ENCODE measurements at places on chromosomes 2 and 18. TPM values are rescaled to one million over a fixed set of nuclear protein-coding genes. Genes with fewer than 3 reads are reported as not detected.
A peak's percentile ranks its signal among the peaks of the same experiment; 100 is the strongest.

- peak; percentile 5 for DNase-seq
Observed at GRCh38 chr2:235757640-235758039, 263.8 kb downstream of the AGAP1 start.

DNA sequence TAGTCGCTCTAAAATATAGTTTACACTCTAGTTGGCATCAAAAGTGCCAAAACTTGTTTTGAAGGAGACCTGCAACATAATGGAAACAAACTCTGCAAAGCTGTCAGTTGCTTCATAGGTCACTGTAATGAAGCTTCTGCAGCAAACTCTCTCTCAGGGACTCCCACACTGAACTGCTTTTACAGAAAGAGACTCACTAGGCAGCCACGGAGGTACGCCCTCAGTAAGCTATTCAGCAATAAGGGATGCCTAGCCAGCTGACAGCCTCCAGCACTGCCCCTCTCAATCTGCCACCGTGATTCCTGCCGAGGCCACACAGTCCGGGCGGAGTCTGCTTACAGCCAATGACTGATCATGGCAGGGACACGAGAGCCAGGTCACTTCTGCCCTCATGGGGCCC is 51.1 kb downstream of the COLEC12 start:
- DNase-seq, result no peak

Gene RAPGEF4
- 198 TPM for total RNA-seq

GRCh38 chr2:128835342-128835855 is 516.7 kb upstream of the HS6ST1 start:
- DNase-seq, result no peak

- DNase-seq, result no peak
Observed at GRCh38 chr2:64937687-64938491, 51.3 kb upstream of the SLC1A4 start.

DNA sequence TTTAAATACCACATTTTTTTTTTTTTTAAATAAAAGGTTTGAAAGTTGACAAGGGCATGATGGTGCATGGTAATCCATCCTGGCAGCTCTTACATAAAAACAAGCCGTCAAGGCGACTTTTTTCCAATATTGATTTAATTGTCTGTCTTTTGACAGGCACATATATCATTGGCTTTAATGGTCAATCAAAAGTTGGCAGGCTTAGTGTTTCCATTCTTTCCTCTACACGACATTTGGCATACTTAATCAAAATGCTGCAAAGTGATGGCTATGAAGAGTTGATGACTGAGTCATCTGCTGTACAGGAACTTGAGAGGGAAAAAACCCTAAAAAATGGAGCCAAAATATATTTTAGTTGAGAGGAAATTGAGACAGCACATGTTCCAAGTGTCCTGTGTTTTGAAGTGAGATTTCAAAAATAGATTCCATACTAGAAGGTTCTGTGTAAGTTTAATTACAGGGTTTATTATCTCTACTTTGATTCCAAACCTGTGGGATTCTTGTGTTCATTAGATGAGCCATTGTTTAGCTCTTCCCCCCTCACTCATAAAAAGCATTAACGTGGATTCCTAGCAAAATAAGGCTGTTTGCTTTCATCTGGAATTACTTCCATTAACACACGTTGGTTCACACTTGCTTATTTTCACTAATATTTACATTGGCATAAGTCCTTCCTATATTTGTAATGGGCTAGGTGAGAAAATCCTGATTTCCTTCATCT is 3.2 kb downstream of the TSHZ1 start:
- DNase-seq, result no peak

- no peak for DNase-seq
Observed at GRCh38 chr2:148982282-148982681, 56.2 kb upstream of the LYPD6B start.

- DNase-seq, result no peak
Observed at GRCh38 chr18:6610466-6610865, 119.0 kb upstream of the ARHGAP28 start.

GRCh38 chr18:3593381-3593903 is 143.5 kb downstream of the TGIF1 start:
- peak; percentile 62 for DNase-seq

Gene EPAS1
- total RNA-seq, result 122 TPM

Gene CLEC4F
- total RNA-seq, result 0.31 TPM

Gene CEP76
- total RNA-seq, result 10.5 TPM

Gene SLC4A3
- 41.1 TPM for total RNA-seq

GRCh38 chr2:203586696-203587095 is 51.6 kb upstream of the RAPH1 start:
- no peak for DNase-seq

Gene ANTXR1
- 46.3 TPM for total RNA-seq

- no peak for DNase-seq
Observed at GRCh38 chr2:225400546-225401400, 1.3 kb downstream of the NYAP2 start.

- peak; percentile 65 for DNase-seq
Observed at GRCh38 chr18:55096263-55096951, 137.1 kb upstream of the CCDC68 start.

GRCh38 chr18:74819433-74820059 is 221.9 kb downstream of the ZNF407 start:
- DNase-seq, result no peak

GRCh38 chr18:36889321-36889720 is 60.4 kb downstream of the KIAA1328 start:
- DNase-seq, result no peak

DNA sequence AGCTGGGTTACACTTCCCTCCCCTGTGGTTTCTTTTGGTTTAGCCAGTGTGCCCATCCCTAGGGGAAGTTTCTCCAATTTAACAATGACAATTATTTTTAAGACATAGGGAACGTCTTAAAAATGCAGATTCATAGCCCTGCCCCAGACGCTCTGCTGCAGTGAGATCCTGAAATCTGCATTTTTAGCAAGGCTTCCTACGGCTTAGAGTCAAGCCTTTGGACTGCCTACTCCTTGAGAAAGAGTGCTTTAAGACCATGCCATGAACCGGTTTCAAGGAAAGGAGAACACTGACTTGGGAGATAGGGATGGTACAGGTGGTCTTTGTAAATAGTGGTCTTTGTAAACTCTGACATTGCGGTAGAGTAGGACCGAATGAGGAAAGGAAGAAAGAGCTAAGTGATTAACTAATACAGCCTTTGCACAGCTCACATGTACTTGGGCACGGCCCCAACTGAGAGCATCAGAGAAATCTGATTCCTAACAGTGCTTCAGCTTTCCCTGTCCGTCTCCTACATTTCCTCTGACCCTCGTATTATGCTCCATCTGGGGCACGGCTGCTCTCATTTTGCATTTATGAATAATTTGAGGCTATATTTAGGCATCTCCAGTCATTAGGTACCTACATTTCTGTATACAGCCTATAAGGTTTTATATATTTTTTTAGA is 217.6 kb upstream of the TANK start:
- DNase-seq, result no peak

GRCh38 chr2:55555977-55556376 is 36.5 kb downstream of the CFAP36 start:
- no peak for DNase-seq

DNA sequence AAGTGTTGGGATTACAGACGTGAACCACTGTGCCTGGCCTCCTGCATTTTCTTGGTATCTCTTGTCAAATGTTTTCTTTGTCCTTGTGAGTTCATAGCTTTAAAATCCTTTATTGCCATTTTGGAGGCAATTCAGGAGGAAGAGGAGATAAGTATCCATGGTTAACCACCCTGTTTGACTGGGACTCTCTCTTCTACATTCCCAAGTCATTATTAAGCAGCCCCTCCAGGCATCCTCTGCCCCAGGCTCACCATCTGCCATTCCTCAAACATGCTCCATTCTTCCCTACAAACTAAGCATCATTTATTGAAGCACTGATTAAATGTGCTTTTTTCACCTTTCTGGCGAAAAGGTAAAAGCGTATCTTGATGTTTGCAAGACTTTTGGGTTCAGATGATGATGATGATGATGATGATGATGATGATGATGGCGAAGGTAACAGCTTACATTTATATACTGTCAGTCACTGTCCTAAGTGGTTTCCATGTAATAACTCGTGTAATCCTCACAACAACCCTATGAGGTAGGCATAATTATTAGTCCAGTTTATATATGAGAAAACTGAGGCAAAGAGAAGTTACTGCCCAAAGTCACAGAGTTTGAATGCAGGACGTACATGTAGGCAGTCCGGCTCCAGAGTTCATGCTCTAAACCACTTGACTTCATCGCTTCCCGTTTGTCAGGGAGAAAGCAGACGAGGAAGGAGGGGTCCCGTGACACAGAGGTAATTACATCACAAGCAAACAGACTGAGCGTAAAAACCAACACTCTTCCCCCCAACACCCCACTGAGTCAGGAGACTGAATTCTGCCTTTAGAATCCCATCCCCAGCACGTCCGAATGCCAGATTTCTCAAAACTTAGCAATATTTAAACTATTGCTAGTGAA is 69.7 kb upstream of the ACKR3 start:
- DNase-seq, result no peak

- no peak for DNase-seq
Observed at GRCh38 chr2:46776687-46777327, 138.8 kb downstream of the MCFD2 start.

DNA sequence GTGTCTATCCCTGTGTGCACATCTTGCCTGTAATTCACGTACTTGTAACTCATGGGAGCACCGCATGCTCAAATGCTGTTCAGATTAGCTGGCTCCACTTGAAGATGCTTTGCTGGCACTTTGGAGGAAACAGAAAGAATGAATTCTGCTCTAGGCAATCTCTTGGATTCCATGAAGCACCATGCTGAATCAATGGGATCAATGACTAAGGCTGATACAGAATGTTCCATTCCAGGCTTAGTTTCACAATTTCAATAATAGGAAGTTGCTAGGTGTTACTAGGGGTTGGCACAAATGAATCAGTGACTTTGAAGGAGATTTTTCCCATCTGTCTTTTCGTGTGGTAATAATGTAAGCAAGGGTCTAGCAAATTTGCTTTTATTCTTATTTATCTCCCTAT is 328.8 kb downstream of the OSR1 start:
- DNase-seq, result no peak

- DNase-seq, result no peak
Observed at GRCh38 chr2:133573491-133574162, 5.4 kb upstream of the NCKAP5 start.

GRCh38 chr2:127985735-127986134 is 42.1 kb downstream of the SAP130 start:
- no peak for DNase-seq

Gene SULT1C2
- 1.1 TPM for total RNA-seq

DNA sequence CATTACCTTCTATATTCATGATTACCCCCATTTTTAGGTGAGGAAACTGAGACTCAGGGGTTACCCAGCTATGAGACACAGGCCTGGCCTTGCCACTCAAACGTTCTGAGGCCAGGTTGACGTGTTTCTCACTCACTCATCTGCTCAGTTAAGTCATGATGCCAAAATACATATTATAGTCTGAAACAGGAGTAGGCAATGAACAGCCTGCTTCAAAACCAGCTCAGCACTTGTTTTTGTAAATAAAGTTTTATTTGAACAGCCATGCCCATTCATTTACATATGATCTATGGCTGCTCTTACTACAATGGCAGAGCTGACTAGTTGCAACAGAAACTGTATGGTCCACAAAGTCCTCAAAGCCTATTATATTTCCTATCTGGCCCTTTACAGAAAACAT is 74.1 kb upstream of the SMAD2 start:
- DNase-seq, result no peak

GRCh38 chr2:85061896-85062295 is 71.3 kb upstream of the TCF7L1 start:
- no peak for DNase-seq

GRCh38 chr18:33034212-33034611 is 261.4 kb upstream of the KLHL14 start:
- no peak for DNase-seq

Gene CD8B2
- total RNA-seq, result 2.3 TPM

DNA sequence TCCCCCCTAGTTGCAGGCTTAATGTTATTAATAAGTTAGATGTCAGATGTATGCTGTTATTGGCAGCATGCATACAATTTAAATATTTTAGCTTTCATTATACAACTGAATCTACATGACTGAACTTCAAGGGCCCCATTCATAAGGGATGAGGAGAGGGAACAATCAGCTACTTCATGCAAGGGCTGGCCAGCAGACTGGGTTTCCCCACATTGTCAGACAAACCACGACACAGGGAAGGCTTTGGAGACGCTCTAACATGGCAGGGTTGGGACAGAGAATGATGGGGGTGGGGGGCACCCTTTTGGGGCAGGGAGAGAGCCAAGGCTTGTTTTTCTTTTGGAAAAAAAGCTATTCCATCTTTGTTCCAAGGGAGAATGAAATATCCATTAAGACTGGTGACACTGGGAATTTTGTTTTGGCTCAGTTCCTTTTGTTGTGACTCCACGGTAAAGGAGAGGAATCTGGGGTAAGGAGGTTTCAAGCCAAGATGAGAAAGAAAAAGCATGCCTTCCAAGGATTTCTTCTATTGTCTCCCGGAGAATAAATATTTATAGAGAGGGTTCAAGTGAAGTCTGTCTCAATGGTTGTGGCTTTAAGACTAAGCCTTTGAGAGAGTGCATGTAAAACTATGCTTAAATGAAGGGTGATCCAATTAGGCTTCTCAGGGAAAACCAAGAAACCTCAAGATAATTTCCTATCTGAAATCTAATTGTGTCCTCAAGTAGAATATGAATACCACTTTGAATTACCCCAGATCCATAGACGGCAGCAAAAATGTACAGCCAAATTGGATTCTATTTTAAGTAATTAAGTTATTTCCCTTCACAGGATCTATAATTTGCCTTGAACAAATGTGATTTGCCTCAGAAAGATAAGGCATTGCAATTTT is 5.4 kb downstream of the CXCR4 start:
- peak; percentile 63 for DNase-seq

Gene RIT2
- 12.3 TPM for total RNA-seq

DNA sequence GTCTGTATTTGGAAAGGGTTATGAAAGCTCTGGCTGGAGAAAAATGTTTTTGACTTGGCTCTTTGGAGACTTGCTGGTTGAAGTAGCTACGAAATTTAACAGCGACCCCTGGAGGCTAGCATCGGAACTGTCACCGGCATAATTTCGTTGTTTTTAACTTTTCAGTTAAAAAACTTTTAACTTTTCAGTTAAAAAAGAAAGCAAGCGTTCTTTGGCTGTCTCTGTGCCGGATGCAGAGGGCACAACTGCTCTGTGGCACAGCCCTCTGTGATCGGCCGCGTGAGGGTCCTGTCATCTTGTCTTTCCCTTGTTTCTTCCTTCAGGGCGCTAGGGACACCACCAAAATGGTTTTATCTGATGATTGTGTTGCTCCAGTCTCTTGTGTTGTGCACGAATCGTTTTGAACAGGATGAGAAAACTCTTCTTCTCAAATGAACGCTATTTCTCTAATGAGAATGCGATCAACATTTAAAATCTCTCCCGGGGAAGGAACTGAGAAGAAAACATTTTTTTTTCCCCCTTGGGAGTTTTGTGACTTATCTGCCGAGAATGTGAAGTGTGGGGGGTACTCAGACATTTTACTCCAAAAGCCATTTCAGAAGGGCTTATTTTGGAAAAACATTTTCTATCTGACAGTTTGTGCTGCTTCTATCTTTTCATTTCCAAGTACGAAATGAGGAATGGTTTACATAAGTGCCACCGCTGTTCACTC is 57.1 kb downstream of the ADCYAP1 start:
- peak; percentile 46 for DNase-seq

Gene IL36A
- not detected for total RNA-seq

DNA sequence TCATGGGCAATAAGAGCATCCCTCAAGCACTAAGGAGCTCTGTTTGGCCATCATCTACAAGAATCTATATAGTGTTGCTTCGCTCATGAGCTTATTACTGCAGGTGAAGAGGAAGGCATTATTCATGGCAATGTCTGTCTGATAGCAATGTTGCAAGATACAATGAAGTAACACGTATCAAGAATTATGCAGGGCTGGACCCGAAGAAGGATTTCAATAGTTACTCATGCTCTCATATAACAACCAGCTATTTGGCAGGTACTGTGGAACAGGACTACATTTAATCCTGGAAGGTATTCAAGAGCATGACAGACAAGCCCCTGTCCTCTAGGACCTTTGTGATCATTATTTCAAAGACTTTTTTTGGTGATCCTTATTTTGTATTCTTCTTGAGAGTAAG is 109.6 kb downstream of the LAMA3 start:
- no peak for DNase-seq
